ENCODE measurements at places on chromosomes 5 and 9. TPM values are rescaled to one million over a fixed set of nuclear protein-coding genes. Genes with fewer than 3 reads are reported as not detected.

DNA sequence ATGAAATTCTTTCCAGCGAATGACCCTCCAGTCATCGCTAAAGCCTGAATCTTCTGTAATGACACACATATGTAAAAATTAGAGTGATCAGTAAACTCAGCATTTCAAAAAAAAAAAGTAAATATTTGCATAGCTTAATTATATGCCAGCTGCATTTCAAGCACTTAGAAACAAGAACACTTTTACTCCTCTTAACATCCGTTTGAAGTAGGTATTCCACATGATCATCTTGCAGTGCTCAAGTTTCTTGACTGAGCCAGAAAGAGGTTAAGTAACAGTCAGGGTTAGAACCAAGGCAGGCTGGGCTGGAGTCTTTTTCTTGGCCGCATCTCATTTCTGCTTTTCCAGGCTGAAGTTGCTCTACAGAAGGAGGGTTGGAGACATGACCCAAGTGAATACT, 27.6 kb downstream of the EGFLAM start:
- no peaks in the 10 kb centered on the region for H3K27me3 ChIP-seq
- no peak for DNase-seq
- H3K4me3 ChIP-seq = no peak overlapping the region
- peaks cover 7% of the 10 kb centered on the region for H3K4me1 ChIP-seq
- H3K27ac ChIP-seq = no peak overlapping the region

PRLR gene
- polyA plus RNA-seq = not detected

DNA sequence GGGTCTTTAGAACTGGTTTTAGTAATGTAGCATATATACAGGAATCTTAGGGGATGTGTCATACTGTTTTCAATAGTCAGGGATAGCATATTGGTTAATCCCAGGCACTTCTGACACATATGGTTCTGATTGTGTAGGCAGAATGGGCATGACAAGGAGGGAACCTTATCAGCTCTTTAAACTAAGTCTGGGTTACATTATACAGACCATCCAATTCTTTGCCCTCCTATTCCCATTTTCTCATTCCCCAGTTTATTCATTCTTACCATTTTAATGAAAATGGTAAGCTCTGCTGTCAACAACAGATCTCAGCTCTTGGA, 85.1 kb downstream of the NDUFAF2 start:
- H3K27ac ChIP-seq = no peak overlapping the region
- H3K36me3 ChIP-seq = no peaks in the 10 kb centered on the region
- DNase-seq = no peak
- no peak overlapping the region for H3K4me3 ChIP-seq
- H3K27me3 ChIP-seq = no peaks in the 10 kb centered on the region

DNA sequence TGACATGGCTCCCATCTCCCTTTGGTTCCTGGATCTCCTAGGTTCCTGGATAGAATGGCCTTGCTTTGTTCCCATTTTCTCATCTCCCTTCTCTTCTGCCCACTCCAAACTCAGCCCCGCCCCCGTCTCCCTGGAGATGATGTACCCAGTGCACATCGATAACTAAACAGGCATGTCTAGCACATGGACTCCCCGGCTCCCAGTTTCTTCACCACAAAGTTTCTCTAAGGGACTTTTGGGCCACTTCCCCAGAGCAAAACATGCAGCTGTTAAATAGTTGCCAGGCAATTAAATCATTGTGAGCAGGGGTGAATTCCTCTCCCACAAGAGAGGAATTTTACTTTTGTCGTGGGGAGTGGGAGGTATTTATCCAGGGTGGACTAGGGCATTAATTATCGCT, 259.0 kb downstream of the GADD45G start:
- H3K27ac ChIP-seq = no peak overlapping the region
- no peak for DNase-seq
- no peak overlapping the region for H3K4me3 ChIP-seq
- no peaks in the 10 kb centered on the region for H3K36me3 ChIP-seq

- H3K27me3 ChIP-seq = no peaks in the 10 kb centered on the region
- H3K4me1 ChIP-seq = no peaks in the 10 kb centered on the region
- H3K4me3 ChIP-seq = no peak overlapping the region
- no peaks in the 10 kb centered on the region for H3K36me3 ChIP-seq
- no peak overlapping the region for H3K27ac ChIP-seq
Observed at GRCh38 chr9:129328355-129329042, 150.4 kb upstream of the IER5L start.

- peaks cover 27% of the 10 kb centered on the region for H3K4me1 ChIP-seq
- H3K27ac ChIP-seq = peak within 1 kb of the TSS; percentile 49
- H3K36me3 ChIP-seq = no peaks in the 10 kb centered on the region
- H3K4me3 ChIP-seq = peak within 1 kb of the TSS; percentile 46
Observed at GRCh38 chr5:55172937-55173686, at the start of gene CDC20B. Gene CDC20B (minus strand): TSS chr5:55173177. CDS start chr5:55173000, 177 bp downstream.

DNA sequence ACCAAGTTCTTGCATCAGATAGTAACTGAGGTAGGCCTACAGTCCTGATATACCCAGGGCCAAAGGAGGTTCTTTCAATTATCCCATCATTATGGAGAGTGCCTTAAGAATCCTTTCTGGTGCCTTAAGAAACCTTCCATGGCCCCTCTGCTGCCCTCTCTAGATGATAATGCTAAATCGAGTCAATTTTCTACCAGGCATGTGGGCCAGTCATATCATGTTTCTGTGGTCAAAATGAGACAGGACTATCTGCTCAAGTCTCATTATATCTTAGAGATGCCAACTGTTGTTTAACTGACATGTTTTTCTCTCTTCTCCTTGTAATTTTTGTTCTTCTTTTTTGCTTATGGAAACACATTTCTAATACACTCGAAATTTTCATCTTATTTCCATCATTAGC, 127.6 kb downstream of the EDIL3 start:
- H3K36me3 ChIP-seq = no peaks in the 10 kb centered on the region
- no peaks in the 10 kb centered on the region for H3K27me3 ChIP-seq
- H3K4me3 ChIP-seq = no peak overlapping the region
- H3K4me1 ChIP-seq = no peaks in the 10 kb centered on the region
- no peak for DNase-seq
- no peak overlapping the region for H3K27ac ChIP-seq

TYRP1 gene
- not detected for polyA plus RNA-seq

CCL21 gene
- not detected for polyA plus RNA-seq

GRCh38 chr5:139768807-139769465, 26.7 kb upstream of the PSD2 start:
- H3K36me3 ChIP-seq = no peaks in the 10 kb centered on the region
- DNase-seq = no peak
- H3K4me1 ChIP-seq = peaks cover 2% of the 10 kb centered on the region

DEPDC1B gene
- 43.3 TPM for polyA plus RNA-seq

IRX2 gene
- not detected for polyA plus RNA-seq

DNA sequence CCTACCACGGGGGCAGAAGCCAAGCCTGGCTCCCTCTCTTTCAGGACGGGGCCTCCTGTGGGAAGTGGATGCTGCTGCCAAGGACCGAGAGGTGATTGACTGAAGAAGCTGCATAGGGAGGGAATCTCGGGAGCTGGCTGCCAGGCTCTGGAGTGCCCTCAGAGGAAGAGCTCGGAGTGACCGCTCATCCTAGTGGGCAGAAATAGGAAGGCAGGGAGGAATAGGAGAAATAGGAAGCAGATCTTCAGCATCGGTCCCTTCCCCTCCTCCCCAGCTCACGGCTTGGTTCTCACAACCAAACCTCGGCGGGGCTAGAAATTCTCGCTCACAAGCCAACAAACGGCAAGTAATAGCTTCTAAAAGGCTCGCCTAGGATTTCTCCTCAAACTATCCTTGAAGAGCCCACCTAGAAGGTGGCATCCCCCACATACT, 159.9 kb upstream of the RAI14 start:
- no peak overlapping the region for H3K27ac ChIP-seq
- H3K4me1 ChIP-seq = no peaks in the 10 kb centered on the region
- H3K27me3 ChIP-seq = peaks cover 31% of the 10 kb centered on the region
- no peak overlapping the region for H3K4me3 ChIP-seq
- no peak for DNase-seq

KCNV2 gene
- not detected for polyA plus RNA-seq

SV2C gene
- polyA plus RNA-seq = not detected

GRCh38 chr5:40755093-40755406, 711 bp downstream of the TTC33 start:
- no peaks in the 10 kb centered on the region for H3K27me3 ChIP-seq
- H3K36me3 ChIP-seq = peaks cover 6% of the 10 kb centered on the region
- peak overlapping the region; percentile 68 for H3K4me3 ChIP-seq
- DNase-seq = peak; percentile 83
- H3K4me1 ChIP-seq = peaks cover 9% of the 10 kb centered on the region

DNA sequence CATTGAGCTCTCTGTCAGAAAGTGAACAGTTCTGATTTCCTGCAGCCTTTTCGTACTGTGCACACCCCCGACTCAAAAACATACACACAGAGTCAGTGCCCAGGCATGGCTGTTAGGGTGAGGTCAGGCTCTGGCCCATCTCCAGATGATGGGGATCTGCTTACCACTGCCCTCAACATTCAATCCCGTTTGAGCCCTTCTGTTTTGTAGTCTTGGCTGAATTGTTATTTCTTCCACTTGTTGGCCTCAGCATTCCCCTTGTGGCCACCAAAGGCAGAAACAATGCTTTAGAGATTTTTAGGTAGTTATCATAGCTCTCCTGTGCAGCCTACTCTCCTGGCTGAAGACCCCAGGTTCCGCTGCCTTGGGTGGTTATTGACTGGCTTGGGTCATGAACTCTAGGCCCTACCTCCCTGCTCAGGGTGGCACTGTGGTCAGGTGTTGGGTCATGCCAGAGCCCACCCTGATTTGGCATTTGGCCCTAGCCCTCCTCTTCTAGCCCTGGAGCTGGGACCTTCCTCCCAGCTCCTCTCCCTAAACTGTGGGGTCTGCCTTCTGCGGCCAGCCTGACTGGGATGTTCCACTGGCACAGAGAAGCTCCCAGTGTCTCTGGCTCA, 7.8 kb upstream of the MYOZ3 start:
- H3K4me1 ChIP-seq = peaks cover 30% of the 10 kb centered on the region
- peaks cover 49% of the 10 kb centered on the region for H3K27me3 ChIP-seq
- no peak for DNase-seq
- H3K4me3 ChIP-seq = no peak overlapping the region
- no peak overlapping the region for H3K27ac ChIP-seq

DNA sequence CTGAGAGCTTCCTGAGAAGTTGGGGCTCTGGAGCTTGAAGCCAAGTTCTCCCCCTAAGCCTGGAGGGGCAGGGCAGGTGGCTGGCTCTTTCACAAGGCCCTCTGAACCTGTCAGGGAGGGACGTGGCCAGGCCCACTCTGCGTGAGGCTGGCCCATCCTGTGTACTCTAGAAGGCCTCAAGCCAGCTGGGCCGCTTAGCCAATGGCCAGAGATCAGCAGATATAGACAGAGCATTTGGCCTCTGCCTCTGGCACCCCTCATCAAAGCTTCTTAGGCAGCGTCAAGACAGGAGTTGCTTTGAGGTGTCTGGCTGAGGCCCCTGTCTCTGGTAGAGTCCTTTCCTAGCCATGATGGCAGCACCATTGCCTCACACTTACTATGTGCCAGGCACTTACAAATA, 105.6 kb downstream of the FGF18 start:
- H3K4me3 ChIP-seq = no peak overlapping the region
- H3K27ac ChIP-seq = no peak overlapping the region
- H3K36me3 ChIP-seq = no peaks in the 10 kb centered on the region
- DNase-seq = no peak
- H3K4me1 ChIP-seq = peaks cover 9% of the 10 kb centered on the region

- H3K27me3 ChIP-seq = peaks cover 22% of the 10 kb centered on the region
- peaks cover 4% of the 10 kb centered on the region for H3K4me1 ChIP-seq
- no peak overlapping the region for H3K4me3 ChIP-seq
- H3K36me3 ChIP-seq = no peaks in the 10 kb centered on the region
- H3K27ac ChIP-seq = no peak overlapping the region
- DNase-seq = no peak
Observed at GRCh38 chr5:88669371-88670050, 213.5 kb downstream of the MEF2C start.

- 0 out of 2 replicates have a peak, but pooled peaks cover 3% of the 10 kb centered on the region for H3K27me3 ChIP-seq
- H3K36me3 ChIP-seq = no peaks in the 10 kb centered on the region
- no peak for DNase-seq
- H3K4me3 ChIP-seq = no peak overlapping the region
- no peaks in the 10 kb centered on the region for H3K4me1 ChIP-seq
Observed at GRCh38 chr5:80372780-80373179, 35.1 kb upstream of the ZFYVE16 start.

NR5A1 gene
- polyA plus RNA-seq = not detected

- no peak overlapping the region for H3K4me3 ChIP-seq
- no peak overlapping the region for H3K27ac ChIP-seq
- no peaks in the 10 kb centered on the region for H3K4me1 ChIP-seq
- H3K36me3 ChIP-seq = no peaks in the 10 kb centered on the region
- DNase-seq = no peak
Observed at GRCh38 chr5:52693280-52693679, 94.4 kb upstream of the ITGA1 start.

SCAMP1 gene
- polyA plus RNA-seq = 5.4 TPM

PCDHGA10 gene
- 0.01 TPM for polyA plus RNA-seq

DNA sequence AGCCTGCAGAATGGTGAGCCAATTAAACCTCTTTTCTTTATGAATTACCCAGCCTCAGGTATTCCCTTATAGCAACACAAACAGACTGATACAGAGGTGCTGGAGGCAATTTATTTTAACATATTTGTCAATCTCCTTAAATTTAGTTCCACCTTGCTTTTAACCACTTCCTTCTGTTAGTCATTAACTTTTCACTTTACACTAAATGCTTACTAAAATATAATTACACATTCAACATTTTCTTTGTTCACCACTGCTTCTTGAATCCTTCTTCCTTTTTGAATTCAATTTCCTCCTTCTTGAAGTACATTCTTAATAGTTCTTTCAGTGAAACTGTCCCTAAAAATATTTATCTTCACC, 39.4 kb downstream of the LYRM7 start:
- H3K4me3 ChIP-seq = no peak overlapping the region
- H3K27ac ChIP-seq = no peak overlapping the region
- DNase-seq = no peak
- no peaks in the 10 kb centered on the region for H3K36me3 ChIP-seq
- no peaks in the 10 kb centered on the region for H3K27me3 ChIP-seq

UBAP2 gene
- polyA plus RNA-seq = 25.3 TPM

- DNase-seq = peak; percentile 3
- no peaks in the 10 kb centered on the region for H3K27me3 ChIP-seq
- no peak overlapping the region for H3K27ac ChIP-seq
- no peak overlapping the region for H3K4me3 ChIP-seq
Observed at GRCh38 chr9:84397822-84398221, 57.3 kb upstream of the SLC28A3 start.

GRCh38 chr9:32345243-32345642, 39.2 kb upstream of the ACO1 start:
- H3K27ac ChIP-seq = no peak overlapping the region
- no peaks in the 10 kb centered on the region for H3K27me3 ChIP-seq
- H3K36me3 ChIP-seq = no peaks in the 10 kb centered on the region
- H3K4me3 ChIP-seq = no peak overlapping the region

DNA sequence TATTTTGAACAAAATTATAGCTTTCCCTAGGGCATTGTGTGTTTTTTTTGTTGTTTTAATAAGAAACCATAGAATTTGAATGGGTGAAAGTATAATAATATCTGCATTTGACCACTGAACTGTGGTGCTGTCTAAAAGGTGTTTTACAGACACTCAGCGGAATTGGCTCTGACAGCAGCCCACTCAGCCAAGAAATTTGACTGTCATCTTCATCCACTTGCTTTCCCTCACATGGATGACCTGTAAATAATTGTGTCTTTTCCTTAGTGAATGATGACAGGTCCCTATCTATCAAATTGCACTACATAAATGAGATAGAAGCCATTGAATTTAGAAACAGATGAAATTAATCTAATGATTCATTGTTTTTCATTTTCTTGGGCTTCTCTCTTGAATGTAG, 150.0 kb downstream of the PAM start:
- H3K4me1 ChIP-seq = no peaks in the 10 kb centered on the region
- H3K4me3 ChIP-seq = no peak overlapping the region
- no peaks in the 10 kb centered on the region for H3K36me3 ChIP-seq
- no peaks in the 10 kb centered on the region for H3K27me3 ChIP-seq
- no peak for DNase-seq
- H3K27ac ChIP-seq = no peak overlapping the region

- H3K36me3 ChIP-seq = no peaks in the 10 kb centered on the region
- H3K4me1 ChIP-seq = no peaks in the 10 kb centered on the region
- no peak for DNase-seq
- H3K27me3 ChIP-seq = no peaks in the 10 kb centered on the region
Observed at GRCh38 chr5:131899686-131900085, 45.8 kb downstream of the MEIKIN start.

All from K562 (cell line).